Smooth muscle cell of trachea (primary cell): ENCODE measurements at places on chromosomes 7 and 10. TPM values are rescaled to one million over a fixed set of nuclear protein-coding genes. Genes with fewer than 3 reads are reported as not detected.

Gene PRSS2
- total RNA-seq, result not detected in 2 replicates

Gene PLXNA4
- total RNA-seq, result 1.9 and 3.6 TPM in 2 replicates

Gene SORCS3
- not detected in 2 replicates for total RNA-seq

Gene PLEKHS1
- under 0.01 TPM in 1 of 2 replicates, not detected in the other for total RNA-seq

Gene KAZALD1
- 39.0 and 58.2 TPM in 2 replicates for total RNA-seq

Gene SLC18A3
- total RNA-seq, result not detected in 2 replicates

Gene INHBA
- total RNA-seq, result 8.1 and 8.6 TPM in 2 replicates
